ENCODE measurements at places on chromosomes 7 and 10.

DNA sequence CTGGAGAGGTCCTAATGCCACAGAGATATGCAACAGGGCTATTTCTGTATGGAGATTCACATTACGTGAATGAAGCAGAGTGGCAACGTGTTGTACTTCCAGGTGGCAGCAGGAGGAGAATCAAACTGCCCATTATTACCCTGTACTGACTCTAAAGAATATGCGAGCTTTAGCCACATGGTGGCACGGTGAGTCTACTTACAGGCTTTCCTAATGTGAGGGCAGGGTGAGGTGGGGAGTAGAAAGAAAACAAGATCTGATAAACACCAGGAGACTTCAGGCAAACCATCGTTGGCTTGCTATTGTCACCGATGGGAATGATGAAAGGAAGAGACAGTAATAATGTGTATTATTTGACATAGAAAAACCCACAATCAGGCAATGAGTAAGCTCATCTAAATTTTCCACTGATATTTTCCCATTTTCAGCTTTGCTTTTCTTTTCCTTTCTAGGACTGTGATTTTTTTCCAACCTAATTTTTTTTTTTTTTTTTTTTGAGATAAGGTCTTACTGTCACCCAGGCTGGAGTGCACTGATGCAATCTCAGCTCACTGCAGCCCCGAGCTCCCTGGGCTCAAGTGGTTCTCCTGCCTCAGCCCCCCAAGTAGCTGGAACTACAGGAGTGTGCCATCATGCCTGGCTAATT lies 164.3 kb downstream of the BTAF1 start:
- DNase-seq, result peak; percentile 29

DNA sequence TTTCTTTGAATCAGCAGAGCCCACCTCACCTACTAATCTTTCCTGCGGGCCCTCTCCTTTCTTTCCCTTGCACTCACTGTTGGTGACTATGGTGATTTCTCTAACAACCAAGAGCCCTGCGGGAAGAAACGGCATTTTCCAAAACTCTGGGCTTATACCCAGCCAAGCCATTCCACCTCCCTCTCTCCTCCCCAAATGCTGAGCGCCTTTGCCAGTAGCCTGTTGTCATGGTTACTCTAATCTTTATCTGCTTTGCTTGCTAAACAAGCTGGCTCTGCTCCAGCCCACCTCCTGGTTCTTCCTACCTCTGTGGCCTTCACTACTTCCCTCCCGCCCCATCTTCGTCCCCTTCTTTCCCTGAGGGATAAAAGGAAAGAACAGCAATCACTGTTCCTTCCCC lies 86.7 kb downstream of the DGKI start:
- DNase-seq, result no peak

DNA sequence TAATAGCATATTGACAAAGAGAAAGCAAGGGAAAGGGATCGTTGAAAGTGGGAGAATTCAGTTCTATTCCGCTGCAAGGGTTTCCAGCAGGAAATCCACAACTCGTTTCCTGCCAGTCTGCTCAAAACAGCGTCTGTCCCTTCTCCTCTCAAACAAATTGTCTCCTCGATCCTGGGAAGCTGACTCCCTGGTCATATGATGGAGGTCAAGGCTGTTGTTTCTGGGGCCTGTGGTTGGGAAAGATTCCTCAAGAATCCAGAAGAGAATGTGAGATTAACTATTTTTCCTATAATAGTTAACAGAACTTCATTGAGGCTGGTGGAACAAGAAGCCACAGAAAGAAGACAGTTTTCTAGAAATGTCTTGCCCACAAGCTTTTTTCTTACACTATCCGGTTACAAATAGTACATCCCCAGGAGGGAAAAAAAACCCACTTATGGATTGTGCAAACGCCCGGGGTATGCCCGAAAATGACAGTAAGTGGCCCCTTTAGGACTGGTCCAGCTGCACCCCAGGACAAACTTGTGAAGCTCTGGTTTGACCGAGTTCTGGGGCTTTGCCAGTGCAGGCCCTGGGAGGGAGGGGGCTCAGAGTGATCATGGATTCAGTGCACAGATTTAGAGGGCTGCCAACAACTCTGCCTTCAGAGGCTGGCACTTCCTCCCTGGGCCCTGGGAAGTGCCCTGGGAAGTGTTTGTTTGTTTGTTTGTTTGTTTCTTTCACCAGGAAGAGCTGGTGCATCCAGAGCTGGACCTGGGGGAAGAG lies 49.4 kb upstream of the CTBP2 start:
- no peak for DNase-seq

DNA sequence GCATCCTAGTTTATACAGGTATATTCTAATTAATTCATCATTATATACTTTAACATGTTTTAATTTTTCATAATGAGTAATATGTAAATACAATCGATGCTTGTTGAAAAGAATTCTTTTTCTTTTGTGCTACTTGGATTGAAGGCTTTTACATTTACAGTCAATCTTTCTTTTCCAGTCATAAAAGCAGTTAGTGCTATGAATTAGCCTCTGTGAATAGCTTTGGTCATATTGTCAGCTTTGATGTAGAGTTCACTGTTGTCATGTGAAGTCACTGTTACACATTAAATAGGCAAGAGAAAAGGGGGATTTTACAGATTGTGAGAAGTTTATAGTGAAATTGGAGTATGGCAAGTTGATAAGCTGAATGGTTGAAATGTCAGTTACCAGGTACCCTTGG lies 103.3 kb upstream of the FAM133B start:
- no peak for DNase-seq

DNA sequence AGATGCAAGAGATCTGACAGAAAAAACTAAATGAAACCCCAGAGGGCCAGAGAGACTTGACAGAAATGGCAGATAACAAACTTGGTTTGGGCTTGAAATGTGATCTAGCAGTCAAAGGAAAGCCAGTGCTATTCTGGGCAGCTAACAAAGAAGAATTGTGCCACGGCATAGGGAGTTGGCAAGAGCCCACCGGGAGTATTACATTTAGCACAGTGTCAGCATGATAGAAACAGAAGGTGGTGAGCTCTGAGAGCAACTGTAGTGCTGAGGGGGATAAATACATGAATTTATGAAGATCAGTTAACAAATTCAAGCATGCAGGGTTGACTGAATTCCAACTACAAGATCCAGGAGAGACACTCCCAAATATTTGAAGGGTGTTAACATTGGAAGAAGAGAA lies 91.1 kb downstream of the AHCYL2 start:
- DNase-seq, result no peak

- DNase-seq, result no peak
Measured at GRCh38 chr7:49389871-49390479, 383.5 kb upstream of the VWC2 start.

GRCh38 chr10:124643330-124644009 lies 100.7 kb downstream of the FAM53B start:
- no peak for DNase-seq

DNA sequence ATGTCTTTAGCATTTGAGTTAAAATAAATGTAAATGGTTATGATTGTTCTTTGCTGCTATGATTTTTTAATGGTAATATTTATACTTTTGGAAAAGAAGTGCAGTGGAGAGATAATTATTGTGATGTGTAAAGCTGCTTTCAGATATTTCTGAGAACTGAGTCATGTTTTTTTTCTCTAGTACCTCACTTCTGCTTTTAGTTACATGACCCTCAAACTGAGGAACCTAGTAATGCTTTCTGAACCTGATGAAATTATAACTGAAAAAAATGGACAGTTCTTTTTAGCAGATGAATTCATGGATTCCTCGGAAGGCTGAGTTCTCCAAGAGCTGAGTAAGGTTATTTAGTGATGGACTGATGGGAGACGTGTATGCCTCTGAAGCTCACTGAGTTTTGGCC lies 167.8 kb downstream of the CDCA7L start:
- DNase-seq, result no peak

DNA sequence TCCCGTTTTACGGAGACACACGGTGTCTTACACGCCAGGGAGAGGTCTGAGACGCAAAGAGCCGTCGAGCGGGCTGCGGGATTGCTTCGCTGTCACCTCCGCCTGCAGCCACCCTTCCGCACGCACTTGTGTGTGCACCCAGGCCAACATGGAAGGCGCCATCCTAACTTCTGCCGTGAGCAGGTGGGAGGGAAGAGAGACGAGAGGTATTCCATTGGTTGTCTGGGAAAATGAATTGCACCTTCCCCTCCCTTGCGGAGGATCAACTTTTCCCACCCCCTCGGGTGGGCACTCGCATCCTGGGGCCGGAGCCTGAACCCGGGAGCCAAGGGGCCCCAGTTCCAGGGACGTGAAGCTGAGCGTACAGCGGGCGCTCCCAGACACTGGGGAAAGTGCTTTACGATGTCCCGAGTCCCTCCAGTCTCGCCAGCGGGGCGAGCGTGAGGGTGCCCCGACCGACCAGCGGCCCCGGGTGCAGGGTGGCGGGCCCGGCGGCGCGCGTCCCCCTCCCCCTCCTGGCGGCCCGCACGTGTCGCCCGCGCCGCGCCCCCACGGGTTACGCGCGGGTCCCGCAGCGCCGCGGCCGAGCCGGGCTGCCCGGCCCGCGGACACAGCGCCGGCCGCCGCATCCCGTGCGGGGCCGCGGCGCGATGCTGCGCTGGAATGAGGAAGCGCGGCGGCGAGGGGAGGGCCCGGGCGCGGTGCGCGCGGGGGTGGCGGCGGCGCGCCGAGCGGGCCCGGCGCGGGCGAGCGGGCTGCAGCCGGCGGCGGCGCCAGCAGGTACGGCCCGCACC lies 984 bp upstream of the IKZF1 start:
- DNase-seq, result no peak

DNA sequence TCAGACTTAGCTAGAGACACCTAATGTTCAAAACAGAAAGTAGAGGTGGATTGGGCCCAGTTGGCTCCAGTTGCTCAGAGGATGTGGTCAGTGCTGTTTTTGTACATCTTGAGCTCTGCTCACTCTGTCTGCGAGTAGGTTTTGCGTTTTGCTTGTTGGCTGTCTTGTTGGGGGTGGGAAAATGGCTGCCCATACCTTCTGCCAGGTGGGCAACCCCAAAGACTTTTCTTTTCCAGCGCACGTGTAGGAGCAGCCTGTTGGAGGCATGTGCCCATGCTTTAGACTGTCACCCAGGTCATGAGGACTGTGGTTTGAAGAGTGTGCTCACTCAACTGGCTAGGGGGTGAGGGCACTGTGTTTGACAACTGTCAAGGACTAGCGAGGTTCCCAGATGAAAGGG lies 73.9 kb downstream of the KAT6B start:
- no peak for DNase-seq

GRCh38 chr7:1027242-1028043 lies 16.9 kb upstream of the GPR146 start:
- DNase-seq, result no peak

DNA sequence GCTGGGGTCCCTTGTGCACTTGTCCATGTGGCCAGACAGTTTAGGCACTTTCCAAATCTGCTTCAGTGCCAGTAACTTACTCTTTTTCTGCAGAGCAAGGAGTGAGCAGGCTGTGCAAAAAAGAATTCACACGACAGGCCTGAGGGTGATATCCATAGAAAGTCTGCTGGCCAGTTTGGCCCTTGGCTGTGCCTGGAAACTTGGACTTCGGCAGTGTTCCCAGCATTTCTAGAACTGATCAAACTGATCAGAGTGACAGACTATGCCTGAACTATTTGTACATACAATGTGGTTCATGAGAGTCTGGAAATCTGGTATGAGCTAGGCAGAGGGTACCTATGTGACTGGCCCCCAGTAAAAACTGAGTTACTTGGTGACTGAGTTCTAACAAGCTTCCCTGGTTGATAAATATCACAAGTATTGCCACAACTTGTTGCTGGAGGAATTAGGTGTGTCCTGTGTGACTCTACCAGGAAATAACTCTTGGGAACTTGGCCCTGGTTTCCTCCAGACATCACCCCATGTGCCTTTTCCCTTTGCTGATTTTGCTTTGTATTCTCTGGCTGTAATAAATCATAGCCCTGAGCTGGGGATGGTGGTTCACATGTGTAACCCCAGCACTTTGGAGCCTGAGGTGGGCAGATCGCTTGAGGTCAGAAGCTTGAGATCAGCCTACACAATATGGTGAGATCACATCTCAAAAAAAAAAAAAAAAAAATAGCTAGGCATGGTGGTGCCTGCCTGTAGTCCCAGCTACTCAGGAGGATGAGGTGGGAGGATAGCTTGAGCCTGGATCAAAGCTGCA lies 3.3 kb upstream of the DENND10 start:
- DNase-seq, result no peak

DNA sequence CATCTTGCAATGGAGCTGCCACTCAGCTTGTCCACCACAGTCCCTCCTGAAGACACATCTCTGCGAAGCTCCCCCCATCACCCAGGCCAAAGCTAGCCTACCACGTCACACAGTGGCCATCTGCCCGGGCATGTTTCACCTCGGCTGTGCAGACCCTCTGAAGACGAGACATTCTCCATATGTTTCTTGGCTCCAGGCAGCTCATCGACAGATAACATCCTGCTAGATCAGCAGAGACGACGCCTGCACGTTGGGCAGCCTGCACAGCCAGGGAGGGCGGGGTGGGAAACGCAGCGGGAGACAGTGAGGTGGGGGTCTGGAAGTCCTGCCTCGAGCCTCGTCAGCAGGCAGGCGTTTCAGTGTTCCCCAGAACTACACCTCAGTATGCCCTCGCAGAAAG lies 53.0 kb downstream of the PTPRN2 start:
- no peak for DNase-seq

- no peak for DNase-seq
Measured at GRCh38 chr7:24899161-24899560, 80.8 kb downstream of the OSBPL3 start.

- no peak for DNase-seq
Measured at GRCh38 chr7:94289071-94289470, 105.6 kb upstream of the COL1A2 start.

GRCh38 chr7:66904063-66904593 lies 16.9 kb upstream of the TMEM248 start:
- no peak for DNase-seq

GRCh38 chr7:158432369-158433341 lies 155.0 kb downstream of the PTPRN2 start:
- no peak for DNase-seq

- DNase-seq, result no peak
Measured at GRCh38 chr10:122648599-122649428, 50.8 kb downstream of the C10orf120 start.

DNA sequence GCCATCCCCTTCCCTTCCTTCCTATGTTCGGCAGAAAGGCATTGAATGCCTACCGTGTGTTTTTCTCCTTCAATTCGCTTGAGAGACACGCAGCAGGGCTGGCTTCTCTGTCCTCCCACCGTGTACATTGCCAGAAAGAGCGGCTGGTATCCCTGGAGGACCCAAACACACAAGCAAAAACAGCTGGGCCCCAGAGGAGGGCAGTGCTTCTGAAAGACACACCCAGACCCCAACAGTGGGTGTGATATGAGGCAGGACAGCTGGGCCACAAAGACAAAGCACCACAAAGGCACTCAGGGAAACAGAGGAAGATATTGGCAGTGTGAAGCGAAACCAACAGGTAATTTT lies 133.1 kb upstream of the SH2B2 start:
- DNase-seq, result no peak

GRCh38 chr7:100946111-100946510 lies 3.2 kb upstream of the MUC3A start:
- no peak for DNase-seq

DNA sequence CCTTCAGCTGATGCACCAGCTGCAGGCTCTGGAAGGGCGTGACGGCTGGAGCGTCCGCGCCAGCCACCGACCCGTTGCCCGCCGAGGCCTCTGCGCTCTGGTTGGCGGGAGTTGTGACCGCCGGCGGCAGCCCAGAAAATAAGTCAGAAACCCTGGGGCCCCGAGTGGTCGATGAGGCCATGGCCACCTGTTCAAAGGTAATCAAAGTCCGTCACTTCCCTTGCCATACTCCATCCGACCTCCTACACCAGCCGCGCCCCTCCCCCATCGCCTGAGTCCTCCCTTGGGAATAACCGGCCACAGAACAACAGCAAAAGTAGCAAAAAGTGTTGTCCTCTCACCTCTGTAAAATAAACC lies 406 bp downstream of the PRLHR start:
- DNase-seq, result no peak
